Transverse colon (tissue), 4 donors: ENCODE measurements at places on chromosomes 12 and 14. TPM values are rescaled to one million over a fixed set of nuclear protein-coding genes. Genes with fewer than 3 reads are reported as not detected.

The CEBPE gene
- total RNA-seq, result not detected

DNA sequence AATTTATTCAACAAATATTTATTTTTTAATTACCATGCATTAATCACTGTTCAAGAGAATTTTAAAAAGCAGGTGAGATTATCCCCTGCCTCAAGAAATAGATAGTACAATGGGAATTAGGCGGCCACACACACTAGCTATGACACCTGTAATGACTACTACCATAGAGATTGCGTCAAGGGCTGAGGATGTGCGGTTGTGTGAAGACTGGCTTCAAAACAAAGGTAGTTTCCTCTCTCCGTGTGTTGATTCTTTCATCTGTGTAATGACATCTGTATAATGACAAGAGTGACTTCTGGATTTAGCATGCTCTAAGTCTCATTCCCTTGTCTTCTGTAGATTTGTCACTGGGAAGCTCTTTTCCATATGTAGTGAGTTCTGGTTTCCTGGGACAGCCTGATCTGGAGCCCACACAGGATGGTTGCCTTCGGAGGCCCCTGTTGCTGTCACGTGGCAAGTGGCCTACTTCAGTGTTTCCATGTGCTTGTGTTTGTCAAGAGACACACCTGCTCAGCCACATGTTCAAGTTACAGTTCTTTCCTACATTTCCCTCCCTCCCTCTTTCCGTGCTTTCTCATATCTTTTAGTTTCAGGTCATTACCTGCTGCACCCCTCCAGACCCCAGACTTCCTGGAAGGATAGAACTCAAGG, 64.3 kb downstream of the GALNT8 start:
- no peaks in the 10 kb centered on the region for H3K4me1 ChIP-seq
- no peak overlapping the region for H3K27ac ChIP-seq
- no peaks in the 10 kb centered on the region for H3K36me3 ChIP-seq

The PRB2 gene
- not detected for total RNA-seq

DNA sequence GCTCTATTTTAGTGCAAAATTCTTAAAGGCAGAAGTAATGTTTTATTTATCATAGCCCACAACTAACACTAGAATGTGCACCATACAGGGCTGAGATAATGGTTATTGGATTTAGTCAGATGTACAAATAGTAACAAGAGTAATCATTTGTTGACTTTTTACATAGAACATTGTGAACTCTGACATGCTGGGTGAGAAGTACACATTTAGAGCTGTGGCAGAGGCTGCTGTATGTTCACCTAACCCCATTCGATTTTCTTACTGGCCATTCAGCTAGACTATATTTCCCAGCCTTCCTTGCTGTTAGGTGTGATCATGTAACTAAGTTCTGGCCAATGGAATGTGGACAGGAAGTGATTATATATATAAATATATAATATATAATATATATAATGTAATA, 89.1 kb downstream of the DRAM1 start:
- H3K36me3 ChIP-seq, result no peaks in the 10 kb centered on the region
- no peak overlapping the region for H3K4me3 ChIP-seq
- H3K27ac ChIP-seq, result no peak overlapping the region
- H3K27me3 ChIP-seq, result no peaks in the 10 kb centered on the region
- DNase-seq, result no peak

DNA sequence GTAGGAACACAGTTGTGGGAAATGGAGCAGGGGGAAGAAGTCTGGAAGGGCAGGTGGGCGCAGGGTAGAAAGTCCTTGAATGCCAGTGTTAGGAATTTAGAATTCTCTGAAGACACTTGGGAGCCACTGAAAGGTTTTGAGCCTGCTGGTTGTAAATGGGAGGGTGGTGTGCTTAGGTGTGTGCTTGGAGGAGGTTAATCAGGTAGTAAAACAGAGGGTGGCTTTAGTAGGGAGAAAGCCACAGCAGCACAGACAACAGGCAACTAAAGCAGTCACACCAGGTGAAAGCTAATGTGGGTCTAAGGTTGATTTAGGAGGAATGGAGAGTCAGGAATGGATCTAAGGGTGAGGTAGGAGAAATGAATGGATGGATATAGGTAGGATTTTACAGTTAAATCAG, 385.0 kb downstream of the ZFP36L1 start:
- H3K27me3 ChIP-seq, result no peaks in the 10 kb centered on the region
- H3K27ac ChIP-seq, result peak overlapping the region; percentile 61
- peaks cover 4% of the 10 kb centered on the region for H3K4me1 ChIP-seq
- H3K4me3 ChIP-seq, result no peak overlapping the region
- DNase-seq, result peak; percentile 24

DNA sequence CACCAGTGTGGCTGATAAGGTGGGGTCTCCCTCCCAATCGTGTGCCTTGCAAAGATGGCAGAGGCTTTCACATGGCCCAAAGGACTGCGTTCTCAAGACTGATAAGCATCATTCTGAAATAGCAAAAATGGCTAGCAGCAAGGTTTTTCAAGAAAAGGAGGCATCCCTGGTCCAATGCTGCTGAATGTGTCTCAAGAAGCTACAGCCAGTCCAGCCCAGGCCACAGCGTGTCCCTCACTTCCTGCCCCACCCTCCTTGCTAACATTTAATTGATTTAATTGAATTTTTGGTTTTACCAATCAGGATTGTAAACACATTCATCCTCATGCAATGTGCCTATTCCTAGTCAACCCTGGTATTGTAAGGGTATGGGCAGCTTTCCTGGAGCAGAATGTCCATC, 55.9 kb downstream of the C14orf132 start:
- no peak overlapping the region for H3K4me3 ChIP-seq
- no peaks in the 10 kb centered on the region for H3K4me1 ChIP-seq
- H3K36me3 ChIP-seq, result no peaks in the 10 kb centered on the region
- DNase-seq, result no peak

The LRRC9 gene
- not detected for total RNA-seq

DNA sequence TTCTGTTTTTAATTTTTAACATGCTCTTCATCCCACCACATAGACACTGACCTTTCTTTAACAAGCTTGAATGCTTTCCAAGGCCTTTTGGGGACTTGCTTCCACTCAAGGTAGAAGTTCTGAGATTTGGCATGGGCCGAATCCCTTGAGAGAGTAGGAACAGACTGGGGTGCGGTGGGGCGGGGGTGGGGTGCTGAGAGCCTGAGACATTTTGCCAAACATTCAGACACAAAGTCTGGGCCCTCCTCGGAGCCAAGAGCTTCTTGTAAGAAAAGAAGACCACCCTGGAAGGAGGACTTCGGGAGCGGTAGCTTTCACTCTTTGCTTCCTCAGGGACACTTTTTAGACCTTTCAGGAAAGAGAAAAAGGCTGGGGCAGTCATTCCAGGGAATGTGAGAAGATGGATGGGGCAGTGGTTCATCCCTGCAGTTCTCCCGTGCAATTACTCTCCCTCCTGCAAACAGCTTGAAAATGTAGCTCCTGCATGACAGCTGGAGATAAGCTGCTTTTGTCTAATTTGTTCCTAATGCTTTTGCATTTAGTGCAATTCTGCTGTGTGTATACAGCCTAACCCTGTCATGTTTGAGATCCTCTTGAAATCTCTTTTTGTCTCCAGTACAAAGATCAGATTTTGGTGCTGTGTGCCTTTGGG, 16.3 kb upstream of the MYO1H start:
- no peaks in the 10 kb centered on the region for H3K36me3 ChIP-seq
- H3K27me3 ChIP-seq, result no peaks in the 10 kb centered on the region
- H3K27ac ChIP-seq, result no peak overlapping the region
- DNase-seq, result no peak

The INSM2 gene
- not detected for total RNA-seq
